ENCODE measurements at places on chromosomes 1 and 21.
A peak's percentile ranks its signal among the peaks of the same experiment; 100 is the strongest.

DNA sequence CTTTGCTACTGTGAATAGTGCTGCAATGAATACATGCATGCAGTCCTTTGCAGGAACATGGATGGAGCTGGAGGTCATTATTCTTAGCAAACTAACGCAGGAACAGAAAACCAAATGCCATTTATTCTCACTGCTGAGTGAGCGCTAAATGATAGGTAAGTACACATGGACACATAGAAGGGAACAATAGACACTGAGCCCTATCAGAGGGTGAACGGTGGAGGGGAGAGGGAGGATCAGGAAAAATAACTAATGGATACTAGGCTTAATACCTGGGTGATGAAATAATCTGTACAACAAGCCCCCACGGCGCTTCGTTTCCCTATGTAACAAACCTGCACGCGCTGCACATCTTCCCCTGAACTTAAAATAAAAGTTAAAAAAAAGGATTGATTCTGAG is 8.9 kb downstream of the NIBAN1 start:
- DNase-seq, result no peak

DNA sequence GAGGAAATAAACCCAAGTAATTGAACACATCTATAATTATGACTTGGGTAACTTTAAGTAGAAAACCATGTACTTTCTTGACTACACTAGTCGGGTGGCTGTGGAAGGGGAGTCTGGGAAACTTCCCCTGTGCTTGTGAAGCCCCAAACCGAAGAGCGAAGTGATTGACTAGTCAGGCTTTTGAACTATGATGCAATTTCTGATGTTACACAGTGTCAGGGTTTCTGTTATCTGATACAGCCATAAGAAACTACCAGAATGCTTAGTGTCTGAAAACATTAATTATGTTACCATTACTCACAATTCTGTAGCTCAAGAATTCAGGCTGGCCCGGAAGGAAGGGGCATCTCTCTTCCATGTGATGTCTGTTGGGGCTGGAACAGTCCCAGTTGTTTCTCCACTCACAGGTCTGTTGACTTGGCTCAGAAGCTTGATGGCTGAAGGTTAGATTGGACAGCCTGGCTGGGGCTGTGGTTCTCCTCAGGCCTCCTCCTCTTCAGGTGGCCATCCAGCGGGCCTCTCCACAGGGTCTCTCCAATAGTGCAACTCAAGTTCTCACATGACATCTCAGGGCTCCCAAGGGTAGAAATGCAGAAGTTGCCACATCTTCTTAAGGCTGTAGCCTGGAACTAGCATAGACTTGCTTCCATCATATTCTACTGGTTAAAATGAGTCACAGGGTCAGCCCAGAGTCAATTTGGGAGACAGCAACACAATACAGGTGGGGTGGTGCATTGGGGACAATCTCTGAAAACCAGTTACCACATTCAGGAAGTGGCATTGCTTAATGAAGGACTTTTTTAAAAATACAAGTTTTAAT is 8.3 kb upstream of the C8B start:
- DNase-seq, result no peak

- DNase-seq, result no peak
Observed at GRCh38 chr1:204123376-204123775, 28.5 kb downstream of the ETNK2 start.

GRCh38 chr1:57520743-57521515 is 97.1 kb upstream of the DAB1 start:
- DNase-seq, result no peak

DNA sequence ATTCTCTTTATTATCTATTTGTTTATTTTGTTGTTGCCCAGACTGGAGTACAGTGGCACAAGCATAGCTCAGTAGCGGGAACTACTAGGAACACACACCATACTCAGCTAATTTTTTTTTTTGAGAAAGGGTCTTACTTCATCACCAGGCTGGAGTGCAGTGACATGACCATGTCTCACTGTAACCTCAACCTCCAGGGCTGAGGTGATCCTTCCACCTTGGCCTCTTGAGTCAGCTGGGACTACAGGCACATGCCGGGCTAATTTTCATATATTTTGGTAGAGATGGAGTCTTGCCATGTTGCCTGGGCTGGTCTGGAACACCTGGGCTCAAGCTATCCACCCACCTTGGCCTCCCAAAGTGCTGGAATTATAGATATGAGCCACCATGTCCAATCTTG is 5.3 kb upstream of the TXNIP start:
- no peak for DNase-seq

- DNase-seq, result no peak
Observed at GRCh38 chr1:9700340-9700739, 48.8 kb downstream of the PIK3CD start.

DNA sequence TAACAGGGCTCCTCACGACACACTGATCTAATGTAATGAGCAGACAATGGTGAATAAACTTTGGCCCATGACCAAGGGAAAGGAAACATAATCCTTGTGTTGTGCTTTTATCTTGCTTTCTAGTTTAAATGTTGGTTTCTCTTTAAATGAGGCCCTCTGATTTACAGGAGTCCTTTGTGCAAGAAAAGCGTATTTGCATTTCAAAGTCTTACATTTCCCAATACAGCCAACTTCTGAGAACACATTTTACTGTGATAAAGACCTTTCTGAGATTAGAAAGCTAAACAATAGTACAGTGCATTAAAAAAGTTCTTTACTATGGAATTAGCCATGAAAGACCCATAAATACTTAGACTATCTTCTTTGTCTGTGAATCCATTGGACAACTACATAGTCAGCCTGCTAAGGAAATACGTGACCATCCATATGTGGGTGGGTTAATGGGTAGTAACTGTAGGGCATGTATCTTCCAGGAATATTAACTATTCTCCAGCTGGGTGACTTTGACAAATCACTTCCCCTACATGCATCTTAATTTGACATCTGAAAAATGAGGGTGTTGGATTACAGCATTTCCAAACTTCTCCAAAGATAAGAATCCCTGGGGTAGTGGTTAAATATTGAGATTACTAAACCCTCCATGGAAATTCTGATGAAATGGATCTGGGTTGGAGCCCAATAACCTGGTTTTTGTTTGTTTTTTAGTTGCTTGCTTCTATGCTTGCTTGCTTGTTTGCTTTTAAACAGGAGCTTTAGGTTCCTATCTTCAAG is 50.3 kb upstream of the USP1 start:
- no peak for DNase-seq

DNA sequence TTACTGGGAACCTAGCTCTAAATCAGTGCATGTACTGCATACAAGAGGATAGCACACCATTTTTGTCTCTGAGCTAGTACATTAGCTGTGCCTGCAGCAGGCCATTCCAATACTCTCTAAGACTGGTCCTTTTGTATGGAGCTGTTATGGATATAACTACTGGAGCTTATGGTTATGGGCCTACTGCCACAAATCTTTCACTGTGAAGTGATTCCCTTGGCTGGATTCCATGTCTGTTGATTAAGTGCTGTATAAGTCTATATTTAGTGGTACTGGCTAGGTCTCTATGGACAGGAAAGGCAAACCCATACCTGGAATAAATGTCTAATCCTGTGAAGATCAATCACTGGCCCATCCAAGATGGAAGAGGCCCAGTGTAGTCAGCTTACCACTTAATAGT is 12.0 kb downstream of the ZFYVE9 start:
- no peak for DNase-seq

GRCh38 chr1:113031171-113031933 is 41.6 kb upstream of the LRIG2 start:
- DNase-seq, result no peak

GRCh38 chr1:75014250-75014649 is 119.9 kb upstream of the LHX8 start:
- no peak for DNase-seq

DNA sequence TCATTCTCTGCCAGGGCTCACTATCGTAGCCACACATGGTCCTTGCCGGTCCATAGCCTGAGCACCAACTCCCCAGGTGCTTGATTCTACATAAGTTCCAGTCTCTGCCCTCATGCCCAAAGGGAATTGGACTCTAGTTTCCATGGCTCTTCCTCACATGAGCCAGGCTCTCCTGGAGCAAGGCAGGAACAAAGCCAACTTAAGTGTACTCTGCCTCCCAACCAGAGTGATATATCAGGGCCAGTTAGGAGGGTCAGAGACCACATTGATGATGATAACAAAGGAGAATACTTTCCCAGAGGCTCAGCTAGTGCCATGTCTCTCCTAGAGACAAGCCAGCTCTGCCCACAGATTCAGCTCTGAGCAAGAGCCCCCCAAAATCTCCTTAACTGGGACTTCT is 70.9 kb downstream of the ERI3 start:
- no peak for DNase-seq

GRCh38 chr21:21463456-21463855 is 465.2 kb downstream of the NCAM2 start:
- no peak for DNase-seq

DNA sequence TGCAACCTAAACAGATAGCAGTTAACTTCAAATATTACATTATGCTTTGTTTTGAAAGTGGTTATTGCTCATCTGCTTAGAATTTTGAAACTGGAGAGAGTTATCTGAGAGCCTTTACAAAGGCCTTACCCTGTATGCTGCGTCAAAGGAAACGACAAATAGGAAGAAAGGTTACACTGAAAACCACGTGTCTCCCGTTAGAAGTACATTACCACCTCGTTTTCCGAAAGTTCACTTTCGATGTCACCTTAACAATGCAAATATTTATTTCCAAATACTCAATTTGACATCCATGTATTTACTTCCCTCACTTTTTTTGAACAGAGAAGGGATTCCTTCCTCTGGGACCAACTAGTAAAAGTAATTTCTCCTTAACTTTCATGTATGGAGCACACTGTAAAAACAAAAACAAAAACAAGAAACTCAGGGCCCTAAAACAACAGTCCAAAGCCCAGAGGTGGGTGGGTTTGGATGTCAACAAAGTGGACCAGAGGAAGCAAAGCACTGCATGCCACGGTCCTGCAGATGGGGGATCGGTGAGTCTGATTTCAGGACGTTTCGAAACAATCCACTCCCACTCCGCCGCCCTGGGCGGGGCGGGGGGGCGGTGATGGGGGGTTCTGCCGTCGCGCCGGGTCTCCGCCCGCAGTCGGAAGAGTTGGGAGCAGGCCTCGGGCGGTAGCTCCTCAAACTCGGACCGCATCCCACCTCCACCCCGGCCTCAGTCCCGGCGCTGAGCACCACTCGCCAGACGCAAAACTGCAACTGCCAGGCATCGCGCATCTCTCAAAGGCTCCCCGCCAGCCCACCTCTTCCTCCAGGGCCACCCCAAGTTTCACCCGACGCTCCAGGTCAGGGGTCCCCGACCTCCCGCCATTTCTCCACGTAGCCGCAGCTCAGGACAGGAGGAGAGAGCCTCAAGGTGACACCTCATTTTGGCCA is 841 bp downstream of the ADSS2 start:
- no peak for DNase-seq

GRCh38 chr1:113185463-113186104 is 112.6 kb downstream of the LRIG2 start:
- DNase-seq, result no peak

DNA sequence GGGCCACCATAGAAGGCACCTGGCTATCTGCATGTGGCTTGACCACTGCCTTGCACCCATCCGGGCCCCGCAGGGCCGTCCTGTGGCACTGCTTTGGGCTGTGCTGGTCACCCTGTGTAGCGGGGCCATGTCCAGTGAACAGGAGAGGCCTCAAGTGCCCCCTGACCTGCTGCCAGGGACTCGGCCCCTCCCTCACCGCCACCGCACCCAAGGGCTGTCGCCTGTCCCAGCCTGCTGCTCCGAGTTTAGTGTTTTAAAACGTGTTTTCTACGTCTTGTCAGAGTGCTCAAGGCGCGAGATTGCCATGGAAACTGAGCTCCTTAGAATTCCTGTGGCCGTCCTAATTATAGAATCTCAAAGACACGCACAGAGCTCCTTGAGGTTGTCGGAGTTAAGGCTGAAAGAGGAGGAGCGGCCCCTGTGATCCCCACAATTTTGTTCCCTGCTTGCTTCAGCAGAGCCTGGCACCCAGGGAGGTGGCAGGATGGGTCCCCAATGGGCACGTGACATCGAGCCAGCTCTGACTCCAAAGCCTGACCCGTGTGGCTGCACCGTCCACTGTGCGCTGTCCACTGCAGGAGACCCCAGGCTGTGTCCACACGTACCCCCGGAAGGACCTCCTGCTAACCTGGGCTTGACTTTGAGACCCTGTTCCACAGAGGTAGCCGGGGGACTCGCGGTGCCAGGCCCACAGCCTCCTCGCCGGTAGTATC is 66.2 kb downstream of the FAAP20 start:
- DNase-seq, result no peak

- DNase-seq, result peak; percentile 13
Observed at GRCh38 chr1:101314244-101314643, 77.4 kb downstream of the S1PR1 start.

DNA sequence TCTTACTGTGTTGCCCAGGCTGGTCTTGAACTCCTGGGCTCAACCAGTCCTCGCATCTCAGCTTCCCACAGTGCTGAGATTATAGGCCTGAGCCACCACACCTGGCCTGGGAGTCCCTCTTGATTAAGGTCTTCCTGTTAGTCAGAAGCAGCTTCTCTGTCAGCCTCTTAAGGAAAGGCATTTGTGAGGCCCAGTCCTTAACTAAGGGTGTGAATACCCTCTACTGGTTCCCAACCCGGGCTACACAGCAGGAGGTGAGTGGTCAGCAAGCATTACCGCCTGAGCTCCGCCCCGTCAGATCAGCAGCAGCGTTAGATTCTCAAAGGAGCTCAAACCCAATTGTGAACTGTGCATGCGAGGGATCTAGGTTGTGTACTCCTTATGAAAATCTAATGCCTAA is 117.2 kb downstream of the DYRK1A start:
- DNase-seq, result no peak
